ENCODE measurements at places on chromosomes 4 and X. TPM values are rescaled to one million over a fixed set of nuclear protein-coding genes. Genes with fewer than 3 reads are reported as not detected.

AFF2 gene
- 0.05 TPM for total RNA-seq

- no peak for DNase-seq
- no peak overlapping the region for H3K27ac ChIP-seq
- H3K36me3 ChIP-seq: no peaks in the 10 kb centered on the region
- H3K27me3 ChIP-seq: no peaks in the 10 kb centered on the region
Measured at GRCh38 chrX:109952050-109952449, 50.9 kb upstream of the TMEM164 start.

HPGD gene
- total RNA-seq: 0.66 TPM

CXorf65 gene
- total RNA-seq: not detected

DNA sequence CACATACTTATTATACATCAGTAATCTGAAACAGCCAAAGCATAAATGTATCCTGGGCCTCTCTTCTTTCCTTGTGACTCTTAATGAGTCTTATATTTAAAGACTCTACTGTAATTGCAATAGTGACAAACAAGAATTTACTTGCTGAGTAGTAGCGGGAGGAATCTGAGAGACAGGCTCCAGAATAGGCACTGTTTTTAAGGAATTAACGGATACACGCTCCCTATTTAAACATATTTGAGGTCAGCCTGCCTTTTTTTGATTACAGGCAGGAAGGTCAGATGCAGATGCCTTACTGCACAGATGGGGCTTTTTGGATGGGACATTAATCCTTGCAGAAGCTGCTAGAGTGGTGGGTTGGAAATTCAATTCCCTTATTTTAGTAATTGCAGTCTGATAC is 196.3 kb upstream of the ANXA3 start:
- H3K27ac ChIP-seq: no peak overlapping the region
- no peak overlapping the region for H3K4me3 ChIP-seq
- no peaks in the 10 kb centered on the region for H3K4me1 ChIP-seq
- no peaks in the 10 kb centered on the region for H3K27me3 ChIP-seq
- DNase-seq: no peak

DNA sequence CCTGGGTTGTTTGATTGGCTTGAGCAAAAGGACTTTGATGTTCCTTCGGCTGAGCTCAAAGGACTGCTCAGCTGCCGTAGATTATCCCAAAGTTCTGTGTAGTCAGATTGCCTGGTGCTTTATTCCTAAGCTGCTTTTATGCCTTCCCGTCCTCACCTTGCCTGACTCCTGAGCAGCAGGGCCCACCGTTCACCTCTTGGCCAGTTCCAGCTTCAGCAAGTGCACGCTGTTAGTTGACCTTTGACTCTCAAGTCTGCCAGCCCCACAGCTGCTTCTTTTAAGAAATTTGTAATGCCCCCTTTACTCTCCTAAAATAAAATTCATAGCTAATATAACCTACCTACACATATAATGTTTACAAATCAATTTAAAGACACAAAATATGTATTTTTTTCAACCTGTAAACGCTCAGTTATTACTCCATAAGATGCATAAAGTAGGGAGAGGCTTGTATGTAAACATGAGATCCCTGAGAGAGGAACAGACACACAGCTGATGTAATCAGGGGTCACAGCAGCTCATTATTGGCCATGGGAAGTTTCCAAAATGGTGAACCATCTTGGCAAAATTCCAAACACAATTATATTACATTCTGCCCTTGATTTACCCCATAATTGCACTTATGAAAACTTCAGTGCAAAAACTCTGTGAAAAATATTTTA is 28.6 kb downstream of the UCHL1 start:
- H3K36me3 ChIP-seq: no peaks in the 10 kb centered on the region
- H3K4me3 ChIP-seq: no peak overlapping the region
- H3K27me3 ChIP-seq: no peaks in the 10 kb centered on the region
- no peak for DNase-seq
- no peak overlapping the region for H3K27ac ChIP-seq
- H3K4me1 ChIP-seq: no peaks in the 10 kb centered on the region

HCCS gene
- 28.2 TPM for total RNA-seq

- H3K27ac ChIP-seq: no peak overlapping the region
- no peaks in the 10 kb centered on the region for H3K36me3 ChIP-seq
- H3K4me3 ChIP-seq: no peak overlapping the region
- no peak for DNase-seq
- H3K4me1 ChIP-seq: no peaks in the 10 kb centered on the region
Measured at GRCh38 chr4:17092736-17093437, 194.4 kb upstream of the LDB2 start.

- no peak for DNase-seq
- no peaks in the 10 kb centered on the region for H3K27me3 ChIP-seq
- no peak overlapping the region for H3K4me3 ChIP-seq
- H3K27ac ChIP-seq: no peak overlapping the region
- no peaks in the 10 kb centered on the region for H3K4me1 ChIP-seq
Measured at GRCh38 chrX:118152721-118153120, 36.1 kb upstream of the KLHL13 start.

GRCh38 chr4:121749225-121749624 is 15.7 kb downstream of the SMIM43 start:
- H3K27ac ChIP-seq: no peak overlapping the region
- no peaks in the 10 kb centered on the region for H3K36me3 ChIP-seq
- no peaks in the 10 kb centered on the region for H3K4me1 ChIP-seq
- H3K27me3 ChIP-seq: no peaks in the 10 kb centered on the region

SPIN4 gene
- total RNA-seq: 9.0 TPM

- no peak overlapping the region for H3K27ac ChIP-seq
- no peaks in the 10 kb centered on the region for H3K4me1 ChIP-seq
- H3K36me3 ChIP-seq: no peaks in the 10 kb centered on the region
Measured at GRCh38 chrX:146351620-146352019, 458.0 kb upstream of the CXorf51B start.

GPRASP1 gene
- 1.1 TPM for total RNA-seq

DNA sequence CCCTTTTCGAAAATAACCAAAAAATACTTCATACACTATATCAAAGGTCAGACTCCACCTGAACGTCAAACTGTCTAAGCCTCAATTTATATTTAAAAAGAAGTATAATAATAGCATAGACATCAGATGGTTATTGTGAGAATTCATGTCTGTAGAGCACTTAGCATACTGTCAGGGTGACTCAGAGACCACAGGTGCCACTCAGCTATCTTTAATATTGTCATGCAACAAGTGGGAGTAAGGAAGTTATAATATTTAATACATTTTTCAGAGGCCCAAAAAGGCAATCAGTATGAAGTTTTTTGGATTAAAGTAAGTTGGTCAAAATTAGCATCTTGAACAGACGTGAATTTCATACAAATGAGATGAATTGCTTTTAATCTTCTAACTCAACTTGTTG is 93.3 kb downstream of the PHOX2B start:
- no peak overlapping the region for H3K4me3 ChIP-seq
- H3K27ac ChIP-seq: no peak overlapping the region
- no peaks in the 10 kb centered on the region for H3K36me3 ChIP-seq
- no peak for DNase-seq
- no peaks in the 10 kb centered on the region for H3K4me1 ChIP-seq

Data from HCT116 (cell line).